ENCODE measurements at places on chromosomes 7 and 10.

- DNase-seq = no peak
These were observed 51.7 kb downstream of the NRAP start for GRCh38 chr10:113612154-113612553.

DNA sequence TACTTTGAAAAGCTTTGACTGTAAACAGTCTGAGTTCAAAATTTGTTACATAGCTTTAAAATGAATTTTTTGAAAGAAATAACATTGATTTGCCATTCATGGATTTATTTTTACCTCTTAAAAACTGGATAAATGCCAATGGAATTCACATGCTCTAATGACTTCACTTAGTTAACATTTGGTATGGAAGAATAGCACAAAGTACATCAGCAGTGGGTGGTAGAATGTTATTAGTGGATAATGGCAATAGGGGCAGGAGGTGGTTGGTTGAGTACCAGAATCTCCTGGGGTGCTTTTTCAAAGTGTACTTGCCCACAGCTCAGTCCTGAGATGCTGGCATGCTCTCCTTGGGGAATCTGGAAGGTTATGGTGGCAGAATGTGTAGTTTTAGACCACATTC lies 4.7 kb downstream of the PPP1R9A start:
- no peak for DNase-seq

- DNase-seq = no peak
These were observed 65.9 kb upstream of the CAPZA2 start for GRCh38 chr7:116796471-116796870.

- no peak for DNase-seq
These were observed 205.7 kb downstream of the SORCS1 start for GRCh38 chr10:106958589-106959361.

GRCh38 chr10:30988831-30989435 lies 42.7 kb downstream of the ZNF438 start:
- no peak for DNase-seq
